ENCODE measurements at places on chromosomes 11 and 22.

- no peak for DNase-seq
These were observed 194.3 kb upstream of the MTNR1B start for GRCh38 chr11:92775003-92775676.

- DNase-seq: no peak
These were observed 318.5 kb downstream of the JRKL start for GRCh38 chr11:96708219-96708878.

- no peak for DNase-seq
These were observed 1.7 kb downstream of the FCHSD2 start for GRCh38 chr11:73140213-73141030.

GRCh38 chr11:114818382-114818781 is 140.1 kb downstream of the NXPE2 start:
- no peak for DNase-seq

DNA sequence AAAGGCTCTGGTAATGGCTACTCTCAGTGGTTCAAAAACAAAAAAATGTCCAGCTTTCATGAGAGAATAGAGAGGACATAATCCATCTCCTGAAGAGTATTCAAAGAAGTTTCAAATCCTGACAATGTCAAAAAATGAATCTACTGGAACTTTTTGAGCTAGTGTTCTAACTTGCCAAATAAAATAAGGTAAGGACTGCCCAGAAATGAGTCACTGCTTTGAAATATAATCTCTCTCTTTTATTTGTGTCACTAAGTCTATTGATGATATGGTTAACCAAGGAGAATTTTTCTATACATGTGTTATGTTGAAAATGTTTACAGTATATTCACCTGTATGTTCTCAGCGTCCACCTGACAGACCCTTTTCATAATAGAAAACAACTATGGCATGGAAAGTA is 3.4 kb downstream of the GUCY1A2 start:
- DNase-seq: no peak

Data from activated CD8-positive, alpha-beta memory T cell treated with anti-CD3 and anti-CD28 coated beads for 4 hours (primary cell).